ENCODE measurements at places on chromosomes 6 and 20.

GRCh38 chr6:118284736-118285360 is 263.2 kb upstream of the PLN start:
- no peak for DNase-seq

- DNase-seq = no peak
Measured at GRCh38 chr6:13485923-13486562, 1.4 kb downstream of the GFOD1 start.

DNA sequence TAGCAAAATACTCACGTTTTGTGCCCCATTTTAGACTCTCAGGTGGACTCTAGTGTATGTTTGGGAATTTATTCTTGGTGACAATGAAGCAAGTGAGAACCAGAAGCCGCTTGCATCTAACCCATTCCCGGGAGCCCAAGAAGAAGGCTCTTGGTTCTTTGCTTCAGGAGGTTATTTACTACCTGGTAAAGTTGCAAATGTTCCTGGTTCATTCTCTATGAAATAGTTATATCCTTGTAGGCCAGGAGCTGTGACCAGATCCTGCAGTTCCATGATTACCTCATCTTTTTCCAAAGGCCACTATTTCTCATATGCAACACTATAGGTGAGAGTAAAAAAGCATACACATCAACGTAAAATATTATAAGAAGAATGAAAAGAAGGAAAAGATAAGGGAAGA is 60.9 kb upstream of the FABP7 start:
- DNase-seq = no peak

GRCh38 chr6:83192456-83192855 is 609 bp downstream of the PGM3 start:
- no peak for DNase-seq

- no peak for DNase-seq
Measured at GRCh38 chr20:14896569-14896968, 559.2 kb upstream of the FLRT3 start.

- DNase-seq = no peak
Measured at GRCh38 chr20:46773680-46774079, 64.2 kb downstream of the SLC2A10 start.

- no peak for DNase-seq
Measured at GRCh38 chr20:62009869-62010445, 55.7 kb downstream of the TAF4 start.

DNA sequence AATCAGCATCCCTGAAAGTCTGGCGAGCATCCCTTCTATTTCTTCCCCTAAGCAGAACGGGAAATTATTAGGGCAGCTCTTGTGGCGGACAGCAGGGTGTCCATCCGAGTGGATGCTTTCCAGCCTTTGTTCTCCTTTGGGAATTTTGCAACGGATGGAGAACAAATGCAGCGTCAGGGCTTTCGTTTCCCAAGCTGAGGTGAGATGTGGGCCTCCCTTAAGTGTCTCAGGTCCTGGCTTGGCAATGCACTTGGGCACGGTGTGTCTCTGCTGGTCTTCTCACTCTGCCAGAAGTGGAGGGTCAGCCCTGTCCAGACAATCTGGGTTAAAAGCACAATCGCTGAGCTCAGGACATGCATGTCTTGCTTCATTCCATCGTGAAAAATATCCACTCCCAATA is 43.5 kb downstream of the FOXA2 start:
- DNase-seq = no peak

DNA sequence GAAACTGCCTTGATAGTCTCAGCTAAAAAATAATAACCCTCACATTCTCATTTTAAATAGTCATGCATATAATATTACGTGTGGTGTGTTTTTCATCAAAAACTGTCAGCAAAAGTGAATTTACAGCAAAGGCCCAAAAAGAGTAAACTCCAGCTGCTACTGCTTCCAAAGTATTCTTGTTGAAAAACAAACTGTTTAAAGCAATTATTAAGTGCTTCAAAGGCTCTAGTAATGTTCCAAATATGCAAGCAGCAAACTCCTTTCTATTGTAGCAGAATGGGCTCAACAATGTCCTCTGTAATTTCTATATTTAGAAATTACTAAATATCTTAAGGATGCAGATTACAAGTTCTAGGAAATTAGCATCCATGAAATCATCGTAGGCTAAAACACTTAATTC is 280.0 kb upstream of the TBX18 start:
- DNase-seq = no peak

- no peak for DNase-seq
Measured at GRCh38 chr20:4926531-4927156, 74.7 kb downstream of the SLC23A2 start.

DNA sequence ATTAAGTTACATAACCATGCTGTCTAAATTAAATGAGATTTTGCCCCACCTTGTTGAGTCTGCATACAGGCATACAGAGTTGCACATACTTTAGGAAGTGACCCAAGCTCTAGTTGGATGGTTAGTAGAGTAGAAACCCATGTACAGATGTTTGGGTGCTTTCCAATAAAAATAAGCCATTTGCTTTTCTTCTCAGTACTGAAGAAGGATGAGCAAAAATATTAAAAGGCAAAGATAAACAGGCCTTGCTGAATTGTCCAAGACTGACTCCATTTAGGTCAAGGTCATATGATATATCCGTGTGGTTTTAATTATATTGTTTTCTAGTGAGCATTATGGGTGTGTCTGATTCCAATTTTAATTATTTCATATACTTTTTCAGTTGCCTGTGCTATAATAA is 589.4 kb downstream of the RFPL4B start:
- no peak for DNase-seq

DNA sequence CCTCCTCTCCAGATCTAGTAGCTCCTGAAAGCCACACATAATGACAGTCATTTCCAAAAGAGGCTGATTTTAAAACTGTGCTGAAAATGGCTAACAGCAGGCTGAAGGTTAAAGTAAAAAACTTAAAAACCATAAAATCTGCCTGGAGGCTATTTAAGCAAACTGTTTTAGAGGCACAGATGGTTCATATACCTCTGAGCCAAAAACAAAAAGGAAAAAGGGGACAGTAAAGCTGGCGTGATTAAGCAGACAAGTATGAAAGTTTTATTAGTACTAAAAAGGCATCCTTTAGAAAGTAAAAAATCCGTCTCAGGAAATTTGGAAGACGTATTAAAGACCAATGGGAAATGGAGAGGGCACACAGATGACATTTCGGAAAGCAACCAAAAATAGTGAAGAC is 55.8 kb downstream of the SOBP start:
- DNase-seq = no peak

DNA sequence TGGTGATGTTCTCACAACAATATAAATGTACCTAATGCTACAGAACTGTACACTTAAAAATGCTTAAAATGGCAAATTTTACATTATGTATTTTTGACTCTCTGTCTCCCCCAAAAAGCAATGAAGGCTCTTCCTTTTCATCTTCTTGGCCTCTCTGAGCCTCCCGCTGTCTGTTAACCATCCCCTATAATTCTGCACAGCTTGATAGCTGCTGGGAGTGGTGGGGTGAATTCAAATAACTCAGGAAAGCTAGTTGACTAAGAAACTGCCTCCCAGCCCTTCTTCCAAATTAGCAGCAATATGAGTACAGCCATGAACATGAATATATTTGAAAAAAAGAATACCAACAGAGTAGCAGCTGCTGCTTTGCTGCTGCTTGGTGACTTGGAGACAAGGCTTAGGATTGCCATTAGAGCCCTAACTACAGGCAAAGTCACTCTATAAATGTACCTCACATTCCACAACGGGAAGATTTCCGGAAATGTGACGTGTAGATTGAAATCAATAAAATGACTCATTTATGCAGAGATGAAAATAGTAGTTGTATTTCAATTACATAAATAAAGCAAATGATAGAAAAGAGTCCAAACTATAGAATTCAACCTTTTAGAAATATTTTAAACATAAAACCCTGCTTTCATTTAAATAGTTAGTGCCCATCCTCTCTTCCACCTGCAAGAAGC is 200.1 kb upstream of the HEY2 start:
- no peak for DNase-seq

DNA sequence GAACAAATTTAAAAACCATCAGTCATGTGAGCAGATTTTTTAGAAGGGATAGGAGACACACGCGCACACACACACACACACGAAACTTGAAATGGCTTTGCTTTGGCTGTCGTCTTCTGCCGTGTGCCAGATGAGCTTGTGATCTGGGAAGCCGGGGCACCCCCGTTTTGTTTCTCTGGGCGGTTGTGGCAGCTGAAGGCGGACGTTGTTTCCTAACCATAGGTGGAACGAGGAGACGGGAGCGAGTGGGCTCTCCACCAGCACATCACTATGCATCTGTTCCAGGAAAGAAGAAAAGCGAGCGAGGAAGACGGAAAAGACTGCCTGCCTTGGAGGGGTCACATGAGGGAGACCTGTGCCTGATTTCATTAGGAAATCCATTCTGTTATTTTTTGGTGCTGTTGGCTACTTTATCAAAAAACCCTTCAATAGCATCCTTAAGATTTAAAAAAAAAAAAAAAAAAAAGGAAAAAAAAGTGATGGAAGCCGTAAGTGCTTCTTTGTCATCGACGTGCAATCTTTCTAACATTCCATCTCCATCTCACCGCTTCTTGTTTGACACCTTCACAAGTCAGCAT is 142.1 kb downstream of the DTNBP1 start:
- no peak for DNase-seq

DNA sequence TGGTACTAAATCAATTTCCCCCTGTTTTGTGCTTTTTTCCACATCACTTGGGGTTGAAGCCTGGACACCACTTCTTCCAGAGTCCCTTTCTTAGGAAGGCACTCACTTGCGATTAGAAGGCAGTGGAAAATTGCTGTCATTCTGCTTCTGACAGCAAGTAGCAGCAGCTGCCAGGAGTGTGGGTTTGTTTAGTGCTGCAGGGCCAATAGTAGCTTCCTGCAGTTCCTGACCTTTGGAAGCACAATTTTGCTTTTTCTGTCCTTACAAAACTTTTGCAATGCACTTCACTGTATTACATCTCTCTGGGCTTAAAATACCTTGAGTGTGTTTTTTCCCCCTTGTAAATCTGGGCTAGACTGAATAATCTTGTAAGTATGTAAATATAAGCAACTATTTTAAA is 12.5 kb upstream of the HLA-DRA start:
- no peak for DNase-seq

DNA sequence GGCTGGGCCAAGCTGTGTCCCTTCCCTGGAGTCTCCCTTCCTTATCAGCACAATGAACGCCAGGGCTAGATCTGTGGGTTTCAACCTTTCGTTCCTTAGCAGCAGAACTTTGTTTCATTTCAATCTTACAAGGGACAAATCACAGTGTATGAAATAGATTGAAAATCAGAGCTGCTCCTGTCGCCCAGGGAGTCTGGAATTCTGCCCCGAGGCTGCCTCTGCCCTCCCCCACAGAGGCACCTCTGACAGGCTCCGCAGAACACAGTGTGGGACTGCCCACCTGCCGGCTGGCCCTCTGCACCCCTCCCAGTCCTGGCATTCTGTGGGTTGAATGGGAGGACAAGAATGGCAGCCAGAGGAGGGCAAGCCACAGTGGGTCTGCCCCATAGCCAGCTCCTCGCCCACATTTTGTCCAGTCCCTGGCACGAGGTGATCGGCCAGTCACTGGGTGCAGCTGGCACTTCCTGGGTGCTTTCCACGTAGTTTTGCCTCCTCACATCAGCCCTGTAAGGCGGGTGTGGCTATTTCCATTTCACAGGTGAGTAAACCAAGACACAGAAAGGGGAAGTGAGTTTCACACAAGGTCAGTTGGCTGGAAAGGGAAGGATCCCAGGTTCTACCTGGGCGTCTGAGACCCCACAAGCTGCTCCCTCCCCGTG is 26.1 kb downstream of the MANBAL start:
- DNase-seq = no peak

- no peak for DNase-seq
Measured at GRCh38 chr6:25637211-25637610, 14.8 kb upstream of the SCGN start.

DNA sequence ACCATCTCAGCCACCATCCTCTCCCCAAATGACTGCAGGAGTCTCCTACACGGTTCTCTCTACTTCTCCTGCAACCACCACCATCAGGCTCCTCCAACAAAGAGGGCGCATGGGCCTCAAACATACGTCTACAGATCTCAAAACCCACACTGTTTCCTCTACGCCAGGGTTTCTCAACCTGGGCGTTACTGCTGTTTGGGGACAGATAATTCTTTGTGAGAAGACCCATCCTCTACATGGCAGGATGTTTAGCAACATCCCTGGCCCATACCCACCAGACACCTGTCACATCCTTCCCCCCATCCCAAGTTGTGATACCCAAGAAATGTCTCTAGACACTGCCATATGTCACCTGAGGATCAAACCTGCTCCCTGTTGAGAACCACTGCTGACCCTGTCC is 45.0 kb downstream of the ELMO2 start:
- DNase-seq = no peak

DNA sequence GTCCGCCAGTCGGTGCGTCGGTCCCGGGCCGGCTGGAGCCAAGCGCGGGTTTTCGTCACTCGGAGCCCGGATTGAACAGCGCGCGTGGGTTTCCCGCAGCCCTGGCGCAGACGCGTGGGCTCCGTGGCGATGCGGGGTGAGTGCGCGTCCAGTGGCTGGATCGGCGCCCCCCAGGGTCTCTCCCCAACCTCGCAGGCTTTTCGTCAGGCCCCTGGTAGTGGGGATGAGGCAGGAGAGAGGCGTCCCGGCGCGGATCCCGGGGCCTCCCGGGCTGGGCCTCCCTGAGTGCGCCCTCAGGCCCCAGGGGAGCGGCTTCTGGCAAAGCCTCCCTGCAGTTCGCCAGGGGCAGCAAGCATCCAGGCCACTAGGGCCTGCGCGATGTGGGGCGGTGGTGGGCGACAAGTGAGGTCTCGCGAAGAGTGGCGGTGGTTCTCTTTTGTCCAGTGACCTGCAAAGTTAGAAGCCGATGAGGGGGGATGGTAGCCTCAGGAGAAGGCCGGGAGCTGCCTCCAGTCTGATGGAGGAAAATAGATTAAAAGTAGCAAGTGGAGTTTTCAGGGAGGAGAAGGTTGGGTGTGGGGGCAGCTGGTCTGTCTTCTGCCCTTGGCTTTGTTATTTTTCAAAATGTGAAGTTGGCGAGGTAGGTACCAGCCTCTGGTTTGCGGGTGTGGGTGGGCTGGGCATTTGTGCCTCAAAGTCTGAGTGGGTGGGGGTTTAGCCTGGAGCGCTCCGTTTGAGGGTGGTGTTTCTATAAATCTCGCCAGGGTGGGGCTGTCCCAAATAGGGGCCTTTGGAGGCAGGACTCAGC is 1.6 kb downstream of the TOX2 start:
- DNase-seq = no peak

GRCh38 chr6:138546733-138547185 is 47.5 kb upstream of the NHSL1 start:
- DNase-seq = no peak

GRCh38 chr20:10306440-10307358 is 88.1 kb downstream of the SNAP25 start:
- no peak for DNase-seq

- no peak for DNase-seq
Measured at GRCh38 chr20:62355878-62356588, 11.1 kb downstream of the LAMA5 start.

DNA sequence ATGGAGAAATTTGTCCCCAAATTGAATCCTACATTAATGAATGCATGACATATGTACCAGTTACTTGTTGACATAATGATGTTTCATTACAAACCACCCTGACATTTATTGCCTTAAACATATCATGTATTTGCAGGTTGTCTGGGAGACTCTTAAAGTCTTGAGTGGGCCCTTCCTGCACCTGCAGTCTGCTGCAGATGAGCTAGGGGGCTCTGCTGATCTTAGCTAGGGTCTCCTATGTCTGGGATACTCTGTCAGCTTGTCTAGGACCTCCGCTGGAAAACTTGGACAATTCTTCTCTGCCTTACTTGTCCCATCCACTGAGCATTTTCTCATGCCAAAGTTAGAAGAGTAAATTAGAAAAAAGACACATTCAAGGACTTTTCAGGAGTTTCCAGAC is 581.6 kb downstream of the HAO1 start:
- no peak for DNase-seq

Data from activated CD8-positive, alpha-beta memory T cell treated with anti-CD3 and anti-CD28 coated beads for 48 hours (primary cell).